CD4-positive, alpha-beta T cell treated with Interferon gamma for 1 hour (primary cell): ENCODE measurements at places on chromosomes 16 and 17.

DNA sequence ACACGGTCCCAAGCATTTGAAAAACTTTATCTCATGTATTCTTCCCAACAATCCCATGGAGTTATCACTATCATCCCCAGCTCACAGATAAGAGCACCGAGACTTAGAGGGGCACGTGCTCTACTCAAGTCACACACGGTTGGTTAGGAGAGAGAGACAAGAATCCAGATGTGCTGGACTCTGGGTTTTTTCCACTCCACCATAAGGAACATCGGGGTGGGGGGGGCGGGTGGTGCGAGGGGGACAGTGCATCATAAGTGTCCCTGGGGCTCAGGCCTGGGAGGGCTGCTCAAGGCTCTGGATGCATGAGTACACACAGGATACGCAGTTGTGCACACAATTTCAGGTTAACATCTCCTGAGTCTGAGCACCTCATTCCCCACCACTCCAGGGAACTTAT is 7.4 kb downstream of the CDC42EP4 start:
- DNase-seq: no peak

- no peak for DNase-seq
Observed at GRCh38 chr16:64074706-64075105, 1047.2 kb downstream of the CDH11 start.

- DNase-seq: no peak
Observed at GRCh38 chr17:79699386-79700036, 31.2 kb upstream of the ENPP7 start.

DNA sequence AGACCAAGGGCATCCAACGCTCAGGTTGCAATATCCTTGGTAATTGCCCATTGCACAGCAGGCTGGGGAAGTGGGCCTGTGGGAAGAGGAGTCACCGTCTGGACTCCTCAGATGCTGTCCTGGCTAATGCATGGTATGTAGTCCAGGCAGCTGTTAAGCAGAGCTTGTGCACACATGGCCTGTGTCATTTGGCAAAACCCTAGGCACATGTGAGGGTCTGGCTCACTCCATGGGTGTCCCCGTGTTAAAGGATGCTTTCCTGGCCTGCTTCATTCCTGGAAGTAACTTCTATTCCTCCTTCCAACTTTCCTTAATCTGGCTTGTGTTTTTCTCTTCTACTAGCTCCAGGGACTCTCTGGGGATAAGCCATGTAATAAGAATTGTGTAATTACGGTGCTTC is 378.0 kb upstream of the CA10 start:
- no peak for DNase-seq

GRCh38 chr17:35350493-35350892 is 22.9 kb downstream of the SLFN11 start:
- DNase-seq: no peak

- DNase-seq: no peak
Observed at GRCh38 chr16:85248342-85248741, 136.1 kb upstream of the CIBAR2 start.
